Kidney tubule cell (primary cell): ENCODE measurements at places on chromosomes 4 and X.

GRCh38 chrX:154056770-154057241, 37.1 kb upstream of the IRAK1 start:
- DNase-seq: peak; percentile 52

GRCh38 chr4:73340917-73341316, 63.2 kb upstream of the ALB start:
- no peak for DNase-seq

DNA sequence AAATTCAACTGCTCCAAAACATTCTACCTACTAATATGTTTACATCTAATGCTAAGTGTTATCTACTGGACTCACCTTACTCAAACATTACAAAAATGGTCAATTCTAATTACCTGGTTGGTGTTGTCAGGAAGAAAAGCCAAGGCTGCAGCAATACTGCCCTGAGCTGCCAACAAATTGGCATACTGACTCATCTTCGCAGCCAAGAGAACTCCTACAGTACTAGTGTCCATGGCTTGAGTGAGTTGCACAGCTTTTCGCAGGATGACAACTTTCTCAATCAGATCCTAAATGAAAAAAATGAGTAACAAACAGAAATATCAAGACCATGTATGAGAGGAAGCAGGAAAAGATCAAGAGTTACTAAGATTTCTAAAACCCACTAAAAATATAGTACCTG, 39.6 kb downstream of the SEC31A start:
- no peak for DNase-seq

- no peak for DNase-seq
Observed at GRCh38 chrX:96147681-96148080, 537.0 kb upstream of the DIAPH2 start.

DNA sequence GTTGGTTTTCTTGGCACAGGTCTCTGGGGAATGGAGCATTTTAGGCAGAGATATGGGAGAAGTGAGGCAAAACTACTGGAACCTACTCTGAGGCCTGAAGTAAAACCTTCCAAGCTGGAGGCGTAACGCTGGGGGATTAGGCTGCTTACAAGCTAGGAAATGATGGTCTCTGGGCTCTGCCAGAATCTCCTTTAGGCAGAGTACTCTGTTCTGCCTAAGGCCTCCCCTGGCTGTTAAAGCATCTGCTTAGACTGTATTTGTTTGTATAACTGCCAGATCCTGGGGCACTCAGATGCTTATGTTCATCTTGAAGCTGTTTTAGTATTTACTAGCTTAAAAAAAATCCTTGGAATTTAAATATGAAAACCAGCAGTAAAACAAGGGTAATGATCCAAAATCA, 822.2 kb downstream of the RPA4 start:
- no peak for DNase-seq

- no peak for DNase-seq
Observed at GRCh38 chr4:3044870-3045819, 29.2 kb downstream of the HTT-AS start.

- DNase-seq: no peak
Observed at GRCh38 chrX:27350476-27350875, 112.7 kb downstream of the PPP4R3C start.

DNA sequence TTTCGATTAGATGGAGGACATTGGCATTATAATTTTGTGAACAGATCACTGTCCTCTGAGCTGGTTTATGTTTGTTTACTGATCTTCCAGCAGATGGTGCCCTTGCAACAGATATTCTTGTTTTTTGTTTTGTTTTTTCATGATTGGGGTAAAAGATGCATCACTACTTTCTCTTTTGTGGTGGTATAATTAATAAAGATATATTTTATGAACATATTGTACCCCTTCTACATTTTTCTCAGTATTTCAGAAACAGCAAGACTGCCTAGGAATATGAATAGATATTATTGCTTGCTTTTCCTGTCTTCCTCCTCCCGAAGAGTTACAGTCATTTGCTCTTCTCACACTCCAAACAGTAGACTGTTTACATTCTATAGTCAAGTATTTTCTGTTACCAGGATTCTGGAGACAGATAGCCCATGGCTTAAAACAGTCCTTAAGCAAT, 905.2 kb downstream of the TRAM1L1 start:
- peak; percentile 5 for DNase-seq

DNA sequence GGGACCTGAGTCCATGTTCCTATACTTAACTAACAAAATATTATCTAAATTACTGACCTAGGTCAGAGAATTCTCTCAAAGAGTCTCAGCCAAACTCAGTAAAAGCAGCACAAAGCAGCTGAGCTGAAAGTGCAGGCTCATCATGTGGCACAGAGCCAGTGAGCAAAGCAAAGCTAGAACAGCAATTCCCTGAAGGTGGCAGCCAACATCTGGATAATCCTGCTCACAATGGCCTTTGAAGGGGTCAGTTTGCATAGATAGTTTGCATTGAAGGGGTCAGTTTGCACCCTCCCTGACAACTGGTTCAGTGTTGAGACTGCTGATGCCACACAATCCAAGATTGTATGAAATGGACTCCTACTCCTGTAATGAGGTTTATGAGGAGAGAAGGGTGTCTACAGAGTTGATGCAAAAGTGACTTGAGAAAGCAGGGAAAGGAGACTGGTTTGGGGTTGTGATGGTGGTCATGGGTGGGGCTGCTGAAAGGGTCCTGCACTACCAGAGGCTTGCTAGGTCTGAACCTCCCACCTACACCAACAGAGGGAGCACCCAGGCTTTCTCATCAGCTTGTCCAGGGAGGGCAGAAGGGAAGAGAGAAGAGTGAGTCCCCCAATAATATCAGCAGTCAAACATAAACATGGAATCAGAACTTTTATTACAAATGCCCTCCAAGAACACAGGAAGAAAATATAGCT, 39.7 kb downstream of the TRIM61 start:
- no peak for DNase-seq

DNA sequence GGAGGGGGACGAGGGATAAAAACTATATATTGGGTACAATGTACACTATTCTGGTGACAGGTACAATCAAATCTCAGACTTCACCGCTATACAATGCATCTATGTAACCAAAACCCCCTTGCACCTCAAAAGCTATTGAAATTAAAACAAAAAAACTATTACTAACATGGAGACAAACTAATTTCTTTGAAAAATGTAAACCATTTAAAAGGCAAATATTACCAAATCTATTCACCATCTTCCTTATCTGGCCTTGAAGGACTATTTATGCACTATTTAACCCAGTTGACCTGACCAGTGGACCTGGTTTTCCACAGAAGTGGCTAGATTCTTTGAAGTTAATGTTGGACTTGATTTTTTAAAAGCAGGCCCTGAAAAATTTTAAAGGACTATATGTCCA, 212.3 kb upstream of the RPS6KA3 start:
- DNase-seq: no peak

DNA sequence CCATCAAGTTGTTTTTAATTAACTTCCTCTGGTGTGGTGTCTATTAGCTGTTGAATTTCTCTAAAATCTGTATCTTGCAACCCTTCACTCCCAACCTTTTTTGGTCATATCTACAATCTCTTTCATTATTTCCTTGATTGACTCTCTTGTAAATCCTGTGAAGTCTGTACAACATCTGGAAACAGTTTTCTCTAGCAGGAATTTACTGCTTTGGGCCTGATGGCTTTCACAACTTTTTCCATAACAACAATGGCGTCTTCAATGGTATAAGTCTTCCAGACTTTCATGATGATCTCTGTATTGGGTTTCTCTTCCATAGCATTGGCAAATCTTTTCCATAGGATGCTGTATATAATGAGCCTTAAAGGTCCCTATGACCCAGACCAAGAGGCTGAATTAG, 49.0 kb downstream of the TBC1D19 start:
- no peak for DNase-seq

DNA sequence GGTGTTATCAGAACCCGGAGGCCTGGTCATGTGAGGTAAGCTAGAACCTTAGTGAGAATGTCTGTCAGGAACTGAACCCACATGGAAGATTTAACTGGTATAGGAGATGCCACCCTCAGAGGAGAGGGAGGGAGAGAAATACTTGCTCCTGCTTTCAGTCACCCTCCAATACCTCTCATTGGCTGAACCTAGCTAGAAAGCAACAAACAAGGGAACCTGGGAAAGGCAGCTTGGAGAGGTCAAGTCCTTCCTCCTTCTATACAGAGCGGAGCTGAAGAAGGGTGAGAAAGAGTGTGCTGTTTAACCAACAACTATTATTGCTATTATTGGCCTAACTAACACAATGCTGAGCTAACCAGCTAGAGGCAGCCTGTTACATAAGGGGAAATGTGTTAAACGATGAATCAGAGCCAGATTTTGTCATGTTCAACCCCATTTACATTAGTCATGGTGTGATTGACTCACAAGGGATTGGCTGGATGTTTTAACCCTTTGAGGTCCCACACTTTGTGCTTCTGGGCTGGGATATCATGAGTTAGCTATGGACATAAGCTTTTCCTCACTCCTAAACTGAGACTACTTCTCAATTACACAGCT, 96.5 kb upstream of the ESX1 start:
- DNase-seq: peak; percentile 87

DNA sequence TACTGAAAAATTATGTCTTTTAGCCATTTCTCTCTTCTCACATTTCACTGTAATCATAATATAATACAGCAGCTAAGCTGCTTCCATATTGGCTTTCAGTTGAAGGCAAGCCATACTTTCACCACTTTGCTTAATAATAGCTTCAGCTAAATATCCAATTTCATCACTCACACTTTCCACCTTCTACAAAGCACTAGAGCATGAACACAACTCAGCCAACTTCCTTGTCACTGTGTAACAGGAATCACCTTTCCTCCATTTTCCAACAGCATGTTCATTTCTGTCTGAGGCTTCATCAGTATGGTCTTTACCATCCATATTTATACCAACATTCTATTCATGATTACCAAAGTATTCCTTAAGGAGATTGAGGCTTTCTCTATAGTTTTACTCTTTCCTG, 219.8 kb upstream of the CTSO start:
- peak; percentile 51 for DNase-seq

GRCh38 chr4:186449954-186450353, 105.4 kb downstream of the MTNR1A start:
- no peak for DNase-seq
